ENCODE measurements at places on chromosomes 16 and 17.
A peak's percentile ranks its signal among the peaks of the same experiment; 100 is the strongest.

GRCh38 chr17:45852535-45853297, 8.0 kb downstream of the SPPL2C start:
- DNase-seq, result peak; percentile 71

GRCh38 chr17:38349097-38349730, 2.4 kb upstream of the SOCS7 start:
- peak; percentile 78 for DNase-seq

GRCh38 chr16:68475071-68475470, 26.8 kb upstream of the SMPD3 start:
- no peak for DNase-seq

DNA sequence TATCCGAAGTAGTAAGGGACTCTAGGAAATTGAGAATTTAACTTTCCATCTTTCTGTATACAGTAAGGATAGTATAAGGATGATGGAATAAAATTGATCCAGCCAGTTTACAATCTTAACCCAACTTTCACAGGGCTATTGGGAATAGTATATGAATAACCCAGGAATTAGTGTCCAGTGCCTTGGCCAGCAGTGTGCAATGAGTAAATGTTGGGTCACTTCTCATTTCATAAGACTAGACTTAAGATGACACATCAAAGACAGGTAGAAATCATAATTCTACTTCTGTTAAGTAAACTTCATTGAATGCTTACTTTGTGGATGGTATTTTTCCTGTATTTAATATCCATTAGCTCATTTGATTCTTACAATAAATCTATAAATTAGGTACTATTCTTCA, 949.6 kb upstream of the GOT2 start:
- DNase-seq, result no peak

- no peak for DNase-seq
Measured at GRCh38 chr16:1154887-1155331, 2.0 kb downstream of the CACNA1H start.
